ENCODE measurements at places on chromosomes 13 and 19.

DNA sequence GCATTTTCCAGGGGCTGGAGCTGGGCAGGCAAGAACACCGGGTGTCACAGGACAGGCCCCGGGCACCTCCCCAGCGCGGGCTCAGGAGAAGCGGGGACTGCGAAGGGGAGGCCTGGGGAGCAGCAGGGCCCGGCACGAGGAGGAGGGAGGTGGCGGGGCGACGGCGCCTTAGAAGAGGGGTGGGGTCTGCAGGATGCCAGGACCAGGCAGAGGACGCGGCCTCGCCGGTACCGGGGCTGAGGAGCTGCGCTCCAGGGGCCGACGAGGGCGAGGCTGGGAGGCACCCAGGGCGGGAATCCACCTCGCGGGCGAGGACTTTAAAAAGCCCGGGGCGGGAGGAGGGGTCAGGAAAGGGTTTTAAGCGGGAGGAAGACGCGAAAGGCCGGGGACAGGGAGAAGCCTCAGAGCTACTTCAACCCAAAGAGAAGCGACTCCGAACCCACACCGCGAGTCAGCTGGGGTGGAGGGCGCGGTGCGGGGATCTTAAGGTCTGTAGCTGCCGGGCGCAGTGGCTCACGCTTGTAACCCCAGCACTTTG lies 665 bp downstream of the ZNF347 start:
- no peak for DNase-seq

DNA sequence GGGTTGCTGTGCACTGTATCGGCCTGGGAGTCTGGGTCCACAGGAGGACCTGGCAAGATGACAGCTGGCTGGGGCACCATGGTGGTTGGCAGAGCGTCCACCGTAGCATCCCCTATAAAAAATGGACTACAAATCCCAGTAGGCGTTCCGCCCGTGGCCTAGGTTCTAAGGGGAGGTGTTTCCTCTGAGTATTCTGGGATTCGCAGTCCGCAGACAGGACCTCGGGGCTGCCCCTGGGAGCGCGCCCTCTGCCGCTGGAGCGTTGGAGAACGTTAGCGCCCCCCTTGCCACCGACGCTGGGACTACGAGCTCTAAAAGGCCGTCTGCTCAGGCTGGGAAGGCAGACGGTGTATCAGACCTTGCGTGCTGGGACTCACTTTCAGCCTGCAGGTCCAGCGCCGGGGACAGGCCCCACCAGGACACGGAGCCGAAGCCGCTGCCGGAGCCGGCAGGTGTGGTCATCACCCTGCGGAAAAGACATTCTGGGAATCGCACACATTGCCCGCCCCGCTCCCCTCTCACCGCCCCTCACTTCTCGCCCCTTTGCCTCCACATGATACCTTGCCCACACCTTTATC lies 372 bp downstream of the DNAAF3 start:
- no peak for DNase-seq

GRCh38 chr19:48513289-48514122 lies 1.9 kb upstream of the LMTK3 start:
- peak; percentile 78 for DNase-seq

- DNase-seq: no peak
Measured at GRCh38 chr19:31518216-31519020, 169.2 kb upstream of the TSHZ3 start.

- peak; percentile 91 for DNase-seq
Measured at GRCh38 chr19:4139614-4140236, 13.7 kb upstream of the CREB3L3 start.

DNA sequence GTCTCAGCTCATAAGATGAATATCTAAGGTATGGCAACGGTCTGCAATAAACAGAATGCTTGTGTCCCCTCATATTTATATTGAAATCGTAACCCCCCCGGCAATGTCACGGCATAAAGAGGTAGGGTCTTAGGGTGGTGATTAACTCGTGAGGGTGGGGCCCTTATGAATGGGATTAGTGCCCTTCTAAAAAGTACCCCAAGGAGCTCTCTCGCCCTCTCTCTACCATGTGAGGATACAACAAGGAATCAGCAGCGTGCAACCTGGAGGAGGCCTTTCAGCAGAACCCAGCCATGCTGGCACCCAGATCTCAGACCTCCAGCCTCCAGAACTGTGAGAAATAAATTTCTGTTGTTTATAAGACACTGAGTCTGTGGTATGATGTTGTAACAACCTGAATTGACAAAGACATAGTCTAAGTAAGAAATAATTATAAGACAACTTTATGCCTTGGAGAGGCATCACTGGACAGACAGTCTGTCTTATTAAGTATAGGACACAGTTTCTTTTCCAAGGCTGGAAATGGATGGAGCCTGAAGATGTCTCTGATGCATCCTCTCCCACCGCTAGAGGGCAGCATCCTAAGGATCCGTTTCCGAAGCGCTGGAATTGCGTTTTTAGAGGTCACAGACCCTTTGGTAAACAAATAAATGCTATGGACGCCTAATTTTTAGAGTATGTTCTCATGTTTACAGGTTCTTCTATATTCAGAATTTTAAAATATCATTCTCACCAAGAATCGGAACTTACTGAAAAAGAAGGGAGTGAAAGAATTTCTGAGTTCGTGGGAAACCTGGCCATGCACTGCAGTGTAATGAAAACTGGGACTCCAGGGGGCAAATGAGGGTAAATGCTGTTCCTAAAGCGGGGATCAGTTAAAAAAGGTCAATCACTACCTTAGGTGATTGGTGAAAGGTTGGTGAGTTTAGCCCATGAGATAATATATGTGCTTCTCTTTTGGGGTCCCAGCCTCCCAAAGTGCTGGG lies 13.3 kb upstream of the LEUTX start:
- no peak for DNase-seq

DNA sequence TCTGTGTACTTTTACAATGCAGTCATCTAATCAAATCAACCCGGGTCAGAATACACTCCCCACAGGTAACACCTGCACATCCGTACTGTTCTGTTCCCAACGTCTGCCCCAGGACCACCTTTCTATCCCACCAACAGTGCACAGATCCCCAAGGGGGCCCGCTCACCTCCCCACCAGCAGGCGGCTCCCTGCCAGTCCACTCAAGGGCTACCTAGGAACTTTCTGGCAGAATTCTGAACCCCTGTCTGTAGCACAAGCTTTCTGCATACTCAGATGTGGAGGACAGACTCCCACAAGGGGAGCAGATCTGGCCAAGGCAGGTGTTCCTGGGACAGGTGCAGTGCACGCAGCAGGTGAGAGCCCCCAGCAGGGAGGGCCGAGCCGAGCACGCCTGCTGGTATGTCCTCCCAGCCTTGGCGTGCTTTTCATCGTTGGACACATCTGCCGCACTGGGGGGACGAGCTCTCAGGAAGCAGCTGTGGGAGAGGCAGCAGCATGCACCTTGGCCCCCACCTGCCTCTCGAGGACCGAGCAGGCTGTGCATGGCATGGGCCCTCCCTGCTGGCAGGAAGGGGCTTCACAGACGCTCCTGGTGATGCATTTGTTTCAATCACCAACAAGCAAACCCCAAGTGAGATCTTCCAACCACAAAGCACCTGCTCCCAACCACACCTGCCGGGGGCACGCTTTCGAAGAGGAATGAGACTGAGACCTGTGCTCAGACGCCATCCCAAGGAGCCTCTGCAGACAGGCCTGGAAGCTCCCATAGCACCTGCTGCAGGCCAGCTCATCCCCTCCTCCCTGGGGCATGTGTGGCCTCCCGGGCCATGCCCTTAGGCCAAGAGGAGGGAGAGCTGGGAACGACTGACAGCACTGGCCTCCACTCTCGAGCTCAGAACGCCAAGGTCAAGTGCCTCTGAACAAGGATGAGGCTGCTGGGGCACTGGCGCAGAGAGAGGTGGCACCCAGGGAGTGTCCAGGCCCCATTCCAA lies 35.9 kb downstream of the RAB20 start:
- peak; percentile 49 for DNase-seq

- DNase-seq: no peak
Measured at GRCh38 chr13:64471916-64472315, 2758.2 kb downstream of the PCDH9 start.

- DNase-seq: no peak
Measured at GRCh38 chr19:1998712-1999708, 16.5 kb downstream of the BTBD2 start.

GRCh38 chr19:14554382-14554812 lies 17.5 kb downstream of the NDUFB7 start:
- DNase-seq: no peak

DNA sequence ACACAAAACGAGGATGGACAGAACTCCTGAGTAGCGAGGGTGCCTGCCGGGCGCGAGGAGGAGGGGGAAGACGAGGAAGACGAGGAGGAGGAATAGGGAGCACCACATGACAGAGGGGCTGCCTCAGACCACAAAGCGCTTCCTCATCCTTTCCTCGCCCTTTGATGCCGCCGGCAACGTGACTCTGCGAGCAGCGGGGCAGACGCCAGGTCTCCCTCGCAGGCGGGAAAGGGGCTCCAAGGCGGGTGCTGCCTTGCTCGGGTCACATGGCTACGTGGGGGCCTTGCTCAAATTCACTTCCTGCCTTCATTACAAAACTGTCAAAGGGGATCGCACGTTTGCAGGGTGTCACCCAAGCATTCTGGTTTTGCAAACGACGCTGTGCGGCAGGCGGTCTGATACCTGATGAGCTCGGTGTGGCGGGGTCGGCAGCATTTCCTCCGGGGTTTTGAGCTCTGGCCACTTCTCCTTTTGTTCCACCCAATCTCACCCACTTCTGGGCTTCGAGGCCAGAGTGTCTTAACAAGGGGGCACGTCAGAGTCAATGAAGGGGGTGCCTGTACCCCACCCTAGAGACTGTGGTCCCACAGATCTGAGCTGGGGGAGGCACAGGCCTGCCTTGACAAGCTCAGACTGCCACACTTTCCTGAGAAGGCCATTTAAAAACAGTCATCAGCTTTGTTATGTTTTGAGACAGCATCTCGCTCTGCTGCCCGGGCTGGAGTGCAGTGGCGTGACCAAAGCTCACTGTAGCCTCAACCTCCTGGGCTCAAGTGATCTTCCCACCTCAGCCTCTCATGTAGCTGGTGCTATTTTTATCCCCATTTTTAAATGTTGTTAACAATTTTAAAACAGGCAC lies 14.9 kb downstream of the MAP2K2 start:
- peak; percentile 86 for DNase-seq

DNA sequence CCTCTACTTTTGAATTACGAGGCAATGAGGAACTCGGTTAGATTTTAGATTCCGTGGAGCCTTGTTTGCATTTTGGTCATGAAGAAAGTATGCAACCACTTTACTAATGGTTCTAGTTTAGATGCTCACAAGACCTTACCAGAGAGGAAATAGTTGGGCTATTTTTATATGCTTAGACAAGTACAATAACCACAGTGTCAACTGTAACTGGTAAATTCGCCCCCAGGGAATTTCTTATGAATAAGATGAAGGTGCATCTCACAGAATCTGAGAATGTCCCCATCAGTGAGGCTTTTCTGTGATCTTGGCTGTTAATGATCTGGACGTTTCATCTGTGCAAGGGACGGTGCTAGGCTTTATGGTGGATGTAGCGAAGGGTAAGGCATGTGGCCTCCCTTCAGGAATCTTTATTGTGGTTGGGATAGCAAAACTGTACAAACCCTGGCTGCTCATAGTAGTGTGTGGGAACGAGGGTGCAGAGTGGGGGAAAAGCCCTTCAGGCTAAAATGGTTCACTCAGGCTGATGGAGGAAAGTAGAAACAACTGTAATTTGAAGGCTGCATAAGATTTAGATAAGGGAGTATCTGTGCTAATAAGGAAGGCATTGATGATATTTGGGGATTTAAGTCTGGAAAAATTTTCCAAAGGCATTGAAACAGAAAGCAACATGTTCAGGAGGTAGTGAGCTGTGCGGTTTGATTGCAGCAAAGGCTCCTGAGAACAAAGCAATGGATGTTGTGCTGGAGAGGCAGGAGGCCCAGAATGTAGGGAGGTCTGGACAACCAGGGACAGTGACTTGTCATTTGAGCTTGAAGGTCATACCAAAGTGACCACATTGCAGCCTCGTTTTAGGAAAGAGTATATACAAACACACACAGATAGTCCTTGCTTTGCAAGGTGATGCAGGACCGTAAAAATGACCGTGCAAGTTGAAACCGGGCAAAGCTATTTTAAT lies 28.4 kb downstream of the UBAC2 start:
- peak; percentile 24 for DNase-seq
